Spleen (tissue), 13 donors: ENCODE measurements at places on chromosomes 2 and 18. TPM values are rescaled to one million over a fixed set of nuclear protein-coding genes. Genes with fewer than 3 reads are reported as not detected.

Gene CCDC74B
- 1.9 TPM for total RNA-seq

Gene CCDC102B
- total RNA-seq, result 7.5 TPM

Gene PLEKHA3
- 24.8 TPM for total RNA-seq

Gene PCARE
- not detected for total RNA-seq

Gene UGT1A6
- total RNA-seq, result not detected

Gene CAPG
- 45.9 TPM for total RNA-seq

DNA sequence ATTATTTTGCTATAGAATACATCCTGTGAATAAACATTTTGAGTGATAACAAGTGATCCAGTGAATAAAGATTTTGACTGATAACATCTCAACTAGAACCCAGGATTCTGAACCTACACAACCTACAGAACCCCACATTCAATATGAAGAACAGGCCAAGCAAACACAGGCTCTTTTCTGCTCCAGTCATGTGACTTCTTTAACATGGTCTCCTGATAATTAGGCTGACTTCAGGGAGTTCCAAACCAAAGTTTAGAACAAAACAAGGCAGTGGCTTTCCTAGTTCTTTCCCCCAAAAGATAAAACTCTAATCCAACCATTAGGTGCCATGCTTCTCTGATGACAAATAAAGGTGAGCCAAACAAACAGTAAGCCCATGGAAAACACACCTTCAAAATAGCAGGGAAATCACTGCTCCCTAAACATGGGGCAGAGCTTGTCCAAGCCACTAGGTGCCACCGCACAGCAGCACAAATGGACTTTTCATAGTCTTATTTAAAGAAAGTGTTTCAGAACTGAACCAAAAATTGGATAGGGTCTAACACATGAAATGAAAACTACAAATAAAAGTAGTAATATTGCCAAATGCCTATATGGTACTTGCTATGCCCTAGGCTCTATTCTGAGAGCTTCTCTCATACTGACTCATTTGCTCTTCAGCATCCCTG lies 95.3 kb downstream of the EVA1A start:
- no peaks in the 10 kb centered on the region for H3K36me3 ChIP-seq
- DNase-seq, result no peak

- no peaks in the 10 kb centered on the region for H3K36me3 ChIP-seq
- no peak overlapping the region for H3K4me3 ChIP-seq
- H3K27ac ChIP-seq, result no peak overlapping the region
- H3K4me1 ChIP-seq, result no peaks in the 10 kb centered on the region
- no peak for DNase-seq
- peaks cover 21% of the 10 kb centered on the region for H3K27me3 ChIP-seq
Observed at GRCh38 chr2:130318906-130319305, 23.8 kb upstream of the IMP4 start.

GRCh38 chr18:39168723-39169122 lies 1603.1 kb upstream of the CELF4 start:
- no peaks in the 10 kb centered on the region for H3K4me1 ChIP-seq
- H3K36me3 ChIP-seq, result no peaks in the 10 kb centered on the region
- H3K27ac ChIP-seq, result no peak overlapping the region
- DNase-seq, result no peak

DNA sequence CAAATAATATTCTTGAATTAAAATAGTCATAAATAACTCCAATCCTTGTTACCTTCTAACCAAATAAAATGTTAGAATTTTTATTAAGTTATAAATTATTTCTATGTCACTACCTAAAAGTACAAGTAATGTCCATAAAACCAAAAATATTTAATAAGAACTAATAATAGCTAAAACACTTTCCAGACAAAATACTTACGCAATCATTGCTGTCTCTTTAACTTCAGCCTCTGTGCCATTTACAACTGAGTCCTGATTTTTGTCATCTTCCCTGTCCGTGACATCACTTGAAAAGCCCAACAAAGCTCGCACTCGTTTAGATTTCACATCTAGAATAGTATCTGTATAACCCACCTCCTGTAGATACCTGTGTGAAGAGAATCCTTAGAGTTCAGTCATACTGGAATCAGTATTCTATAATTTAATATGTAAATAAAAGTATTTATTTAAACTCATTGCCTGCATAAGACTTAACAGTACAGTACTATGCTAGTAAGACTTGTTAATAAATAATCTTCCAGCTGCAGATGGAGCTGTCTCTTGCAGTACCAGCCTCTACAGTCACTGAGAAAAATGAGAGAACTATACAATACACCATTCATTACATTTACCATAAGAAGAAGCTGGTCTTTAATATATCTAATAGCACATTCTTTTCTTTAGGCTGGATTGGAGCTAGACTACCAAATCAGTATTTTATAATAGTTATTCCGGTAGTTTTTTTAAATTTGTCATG lies 63.8 kb downstream of the STRN start:
- DNase-seq, result no peak
- no peaks in the 10 kb centered on the region for H3K27me3 ChIP-seq
- H3K36me3 ChIP-seq, result peaks cover 71% of the 10 kb centered on the region
- no peak overlapping the region for H3K4me3 ChIP-seq

DNA sequence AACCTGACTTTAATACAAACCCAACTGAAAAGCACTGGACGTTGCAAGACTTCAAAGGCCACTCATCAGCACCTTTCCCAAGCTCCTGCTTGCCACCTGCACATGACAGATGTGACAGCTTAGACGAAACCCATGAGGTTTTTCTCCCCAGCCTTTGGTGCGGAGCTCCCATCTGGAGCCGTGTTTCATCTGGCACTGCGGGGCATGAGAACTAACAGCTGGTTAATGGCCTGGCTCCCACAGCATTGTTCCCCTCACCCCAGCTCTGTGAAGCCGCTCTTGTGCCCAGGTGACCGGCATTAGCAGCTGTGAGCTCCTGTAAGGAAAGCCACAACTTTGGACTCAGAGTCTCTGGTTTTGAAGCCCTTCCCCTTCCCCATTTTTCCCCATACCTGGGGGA lies 50.9 kb downstream of the GALR1 start:
- H3K36me3 ChIP-seq, result no peaks in the 10 kb centered on the region
- no peak for DNase-seq
- no peak overlapping the region for H3K27ac ChIP-seq

DNA sequence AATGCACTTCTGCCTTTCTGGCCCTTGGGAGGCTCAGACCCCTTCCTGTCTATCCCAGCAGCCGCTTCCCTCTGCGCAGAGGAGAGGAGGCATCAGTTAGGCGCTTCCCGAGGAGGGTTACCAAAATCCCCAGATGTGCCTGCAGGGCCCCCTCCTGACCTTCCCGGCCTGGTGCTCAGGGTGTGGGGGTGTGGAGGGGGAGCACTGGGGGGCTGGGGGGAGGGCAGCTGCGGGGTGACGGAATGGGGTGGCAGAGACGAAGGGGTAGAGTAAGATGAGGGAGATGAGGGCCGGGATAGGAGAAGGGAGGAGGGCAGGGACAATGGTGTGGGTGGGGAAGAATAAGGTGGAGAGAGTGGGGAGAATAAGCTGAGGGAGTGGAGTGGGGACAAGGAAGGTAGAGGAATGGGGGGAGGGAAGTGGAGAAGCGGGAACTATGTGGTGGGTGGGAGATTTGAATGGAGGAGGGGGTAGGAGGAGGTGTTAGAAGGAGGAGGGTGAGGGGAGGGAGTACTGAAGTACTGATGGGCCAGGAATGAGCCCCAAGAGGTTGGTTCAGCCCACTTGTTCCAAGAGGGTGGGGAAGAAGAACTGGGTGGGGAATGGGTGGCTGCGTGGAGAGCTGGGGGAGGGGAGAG lies 6.5 kb upstream of the ZAP70 start:
- H3K4me3 ChIP-seq, result no peak overlapping the region
- no peaks in the 10 kb centered on the region for H3K4me1 ChIP-seq
- H3K27me3 ChIP-seq, result no peaks in the 10 kb centered on the region
- DNase-seq, result no peak
- no peaks in the 10 kb centered on the region for H3K36me3 ChIP-seq

DNA sequence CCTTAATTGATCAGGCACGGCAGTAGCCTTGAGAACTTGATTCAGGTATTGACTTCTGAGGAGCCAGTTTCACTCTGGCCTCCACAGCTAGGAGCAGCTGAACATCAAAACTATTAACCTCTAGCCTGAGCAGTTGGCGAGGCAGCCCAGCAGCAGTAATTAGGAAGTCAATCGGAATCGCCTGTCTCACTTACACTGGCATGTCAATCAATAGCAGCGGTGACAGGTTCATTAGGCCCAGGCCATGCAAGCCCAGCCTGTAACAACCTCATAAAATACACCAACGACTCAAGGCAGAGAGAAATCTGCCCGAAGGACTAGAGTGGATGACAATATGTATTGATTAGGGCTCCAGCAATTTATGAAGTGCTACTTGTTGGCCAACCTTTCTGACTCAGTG lies 255.4 kb upstream of the SKOR2 start:
- H3K27ac ChIP-seq, result no peak overlapping the region
- no peaks in the 10 kb centered on the region for H3K36me3 ChIP-seq
- H3K27me3 ChIP-seq, result no peaks in the 10 kb centered on the region
- no peak overlapping the region for H3K4me3 ChIP-seq
- no peak for DNase-seq

- H3K4me3 ChIP-seq, result no peak overlapping the region
- no peaks in the 10 kb centered on the region for H3K4me1 ChIP-seq
- no peaks in the 10 kb centered on the region for H3K27me3 ChIP-seq
- H3K36me3 ChIP-seq, result peaks cover 65% of the 10 kb centered on the region
- H3K27ac ChIP-seq, result no peak overlapping the region
Observed at GRCh38 chr2:231167745-231168459, 30.5 kb upstream of the ARMC9 start.

DNA sequence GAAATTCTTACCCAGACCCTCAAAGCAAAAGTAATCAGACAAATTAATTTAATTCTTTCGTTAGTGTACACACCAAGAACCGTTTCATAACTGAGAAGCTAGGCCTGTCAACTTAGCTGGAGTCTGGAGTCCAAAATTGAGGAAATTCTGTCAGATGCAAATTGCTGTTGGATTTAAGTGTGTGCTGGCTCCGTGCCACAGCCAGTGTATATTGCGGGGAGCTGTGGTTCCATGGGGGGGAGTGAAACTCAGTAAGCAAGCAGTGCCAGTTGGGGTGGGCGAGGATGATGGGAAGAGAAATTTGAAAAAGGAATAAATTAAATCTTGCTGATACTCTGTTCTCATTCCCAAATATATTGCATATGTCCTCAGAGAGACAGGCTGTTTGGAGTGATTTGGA lies 4.0 kb downstream of the ARPC2 start:
- H3K27ac ChIP-seq, result no peak overlapping the region
- H3K4me1 ChIP-seq, result peaks cover 84% of the 10 kb centered on the region
- no peaks in the 10 kb centered on the region for H3K27me3 ChIP-seq
- H3K36me3 ChIP-seq, result peaks cover 32% of the 10 kb centered on the region
- H3K4me3 ChIP-seq, result peak overlapping the region; percentile 98

GRCh38 chr18:8776013-8776943 lies 70.9 kb downstream of the MTCL1 start:
- H3K4me3 ChIP-seq, result no peak overlapping the region
- no peaks in the 10 kb centered on the region for H3K4me1 ChIP-seq
- H3K27me3 ChIP-seq, result no peaks in the 10 kb centered on the region
- H3K36me3 ChIP-seq, result no peaks in the 10 kb centered on the region
- DNase-seq, result no peak

DNA sequence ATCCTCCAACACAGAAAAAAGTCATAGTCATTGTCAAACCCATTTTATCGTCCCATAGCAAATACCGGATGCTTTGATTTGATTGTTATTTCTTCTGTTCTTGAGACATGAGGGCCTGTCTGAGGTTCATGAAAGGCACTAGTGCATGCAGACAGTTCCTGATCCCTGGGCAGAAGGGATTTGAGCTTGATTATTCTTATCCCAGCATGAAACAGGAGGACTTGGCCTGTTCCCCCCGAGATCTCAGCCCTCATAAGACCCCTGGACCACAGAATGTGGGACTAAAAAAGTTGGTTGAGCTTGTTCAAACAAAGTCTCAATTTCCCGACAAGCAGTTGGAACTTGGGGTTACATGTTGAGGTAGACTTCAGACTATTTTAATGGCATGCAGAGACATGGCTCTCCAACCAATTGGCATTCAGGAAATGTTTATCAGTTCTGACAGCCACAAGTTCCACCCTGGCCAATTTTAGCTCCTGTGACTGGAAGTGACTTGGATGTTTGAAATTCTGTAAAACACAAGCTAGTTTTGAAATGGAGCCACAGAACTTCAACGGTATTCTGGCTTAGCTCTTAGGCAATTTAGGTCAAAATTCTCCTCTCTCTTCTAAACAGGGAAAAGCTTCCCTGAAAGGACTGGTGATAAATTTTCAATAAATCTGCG lies 366.9 kb upstream of the SLC14A2 start:
- no peak for DNase-seq
- no peaks in the 10 kb centered on the region for H3K36me3 ChIP-seq
- no peaks in the 10 kb centered on the region for H3K27me3 ChIP-seq
- H3K4me3 ChIP-seq, result no peak overlapping the region
- no peak overlapping the region for H3K27ac ChIP-seq

- H3K4me3 ChIP-seq, result no peak overlapping the region
- DNase-seq, result no peak
- H3K4me1 ChIP-seq, result no peaks in the 10 kb centered on the region
- H3K27me3 ChIP-seq, result no peaks in the 10 kb centered on the region
Observed at GRCh38 chr2:205464681-205465080, 217.6 kb upstream of the NRP2 start.

DNA sequence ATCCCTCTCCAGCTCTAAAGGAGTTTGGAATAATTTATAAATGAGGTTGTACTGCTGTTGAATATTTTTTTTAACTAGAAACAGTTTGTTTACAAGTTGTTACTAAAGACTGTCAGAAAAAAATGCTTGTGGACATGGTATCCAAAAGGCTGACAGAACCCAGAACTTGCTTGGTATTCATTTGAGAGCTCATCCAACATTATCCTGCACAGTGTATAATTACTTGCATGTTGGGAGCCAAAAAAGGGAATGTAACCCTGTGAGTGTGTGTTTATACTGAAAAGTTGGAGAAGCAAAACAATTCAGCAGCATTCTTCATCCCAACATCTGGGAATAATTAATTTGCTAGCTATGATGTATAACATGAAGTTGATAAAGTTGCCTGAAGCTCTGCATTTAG lies 42.1 kb upstream of the EHBP1 start:
- H3K27me3 ChIP-seq, result no peaks in the 10 kb centered on the region
- H3K4me3 ChIP-seq, result no peak overlapping the region
- no peak overlapping the region for H3K27ac ChIP-seq

DNA sequence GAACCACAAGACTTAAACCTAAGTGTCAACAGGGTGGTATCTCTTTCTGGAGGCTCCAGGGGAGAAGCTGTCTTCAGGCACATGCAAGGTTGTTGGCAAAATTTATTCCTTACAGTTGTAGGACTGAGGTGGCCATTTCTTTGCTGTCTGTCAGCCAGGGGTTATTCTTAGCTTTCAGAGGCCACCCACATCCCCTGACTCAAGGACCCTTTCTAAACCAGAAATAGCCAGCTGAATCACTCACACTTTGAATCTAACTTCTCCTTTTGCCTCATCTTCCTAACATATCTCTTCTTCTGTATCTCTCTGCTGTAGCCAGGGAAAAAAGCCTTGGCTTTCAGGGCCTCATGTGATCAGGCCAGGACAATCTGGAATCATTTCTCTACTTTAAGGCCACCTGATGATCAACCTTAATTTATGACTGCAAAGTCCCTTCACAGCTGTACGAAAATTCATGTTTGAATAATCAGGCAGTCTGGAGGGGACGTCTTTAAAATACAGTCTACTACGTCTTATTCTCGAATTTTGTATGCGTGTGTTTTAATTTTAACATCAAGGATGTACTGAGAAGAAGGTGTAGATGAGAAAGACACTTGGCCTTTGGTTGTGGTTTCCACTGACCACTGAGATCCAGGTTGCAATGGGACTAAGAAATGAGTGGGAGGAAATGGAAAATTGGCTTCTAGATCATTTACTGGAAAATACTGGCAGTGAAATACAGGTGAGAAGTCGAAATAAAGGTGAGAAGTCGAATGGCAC lies 90.4 kb downstream of the DOCK10 start:
- DNase-seq, result no peak
- no peaks in the 10 kb centered on the region for H3K27me3 ChIP-seq
- H3K27ac ChIP-seq, result peak overlapping the region; percentile 49
- no peaks in the 10 kb centered on the region for H3K36me3 ChIP-seq
- H3K4me1 ChIP-seq, result peaks cover 56% of the 10 kb centered on the region
